ENCODE measurements at places on chromosomes 16 and 17.

DNA sequence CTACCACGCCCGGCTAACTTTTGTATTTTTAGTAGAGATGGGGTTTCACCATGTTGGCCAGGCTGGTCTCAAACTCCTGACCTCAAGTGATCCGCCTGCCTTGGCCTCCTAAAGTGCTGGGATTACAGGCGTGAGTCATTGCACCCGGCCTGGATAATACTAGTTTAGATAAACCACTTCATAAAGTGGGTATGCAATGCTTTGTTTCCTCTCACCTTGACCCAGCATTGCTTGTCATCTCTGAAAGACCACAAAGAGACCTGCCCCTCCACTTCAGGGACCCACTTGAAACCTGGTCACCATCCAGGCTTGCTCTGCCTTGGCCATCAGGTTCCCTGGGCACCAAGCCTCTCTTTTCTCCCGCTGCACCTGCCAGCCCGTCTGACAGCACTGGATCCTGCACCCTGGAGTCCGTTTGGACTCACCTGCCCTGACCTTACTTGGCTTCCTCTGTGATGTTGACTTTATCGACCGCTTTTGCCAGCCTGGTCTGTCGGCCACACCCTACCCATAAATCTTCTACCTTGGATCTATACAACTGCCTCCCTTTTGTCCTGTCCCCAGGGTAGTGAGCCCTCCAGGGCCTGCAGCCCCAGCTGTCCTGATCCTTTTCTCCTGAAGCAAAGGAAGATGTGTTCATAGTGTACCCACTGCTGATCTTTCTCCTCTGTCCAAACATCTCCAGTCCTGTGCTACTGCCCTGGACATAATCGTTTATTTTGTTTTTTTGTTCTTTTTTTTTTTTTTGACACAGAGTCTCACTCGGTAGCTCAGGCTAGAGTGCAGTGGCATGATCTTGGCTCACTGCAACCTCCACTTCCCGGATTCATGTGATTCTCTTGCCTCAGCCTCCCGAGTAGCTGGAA, 12.7 kb upstream of the ZG16 start:
- DNase-seq, result no peak

GRCh38 chr16:59905131-59905530, 1171.0 kb upstream of the GOT2 start:
- no peak for DNase-seq

GRCh38 chr17:50447870-50448595, 20.6 kb downstream of the CHAD start:
- no peak for DNase-seq

GRCh38 chr16:57477531-57478202, 8.6 kb downstream of the DOK4 start:
- no peak for DNase-seq

DNA sequence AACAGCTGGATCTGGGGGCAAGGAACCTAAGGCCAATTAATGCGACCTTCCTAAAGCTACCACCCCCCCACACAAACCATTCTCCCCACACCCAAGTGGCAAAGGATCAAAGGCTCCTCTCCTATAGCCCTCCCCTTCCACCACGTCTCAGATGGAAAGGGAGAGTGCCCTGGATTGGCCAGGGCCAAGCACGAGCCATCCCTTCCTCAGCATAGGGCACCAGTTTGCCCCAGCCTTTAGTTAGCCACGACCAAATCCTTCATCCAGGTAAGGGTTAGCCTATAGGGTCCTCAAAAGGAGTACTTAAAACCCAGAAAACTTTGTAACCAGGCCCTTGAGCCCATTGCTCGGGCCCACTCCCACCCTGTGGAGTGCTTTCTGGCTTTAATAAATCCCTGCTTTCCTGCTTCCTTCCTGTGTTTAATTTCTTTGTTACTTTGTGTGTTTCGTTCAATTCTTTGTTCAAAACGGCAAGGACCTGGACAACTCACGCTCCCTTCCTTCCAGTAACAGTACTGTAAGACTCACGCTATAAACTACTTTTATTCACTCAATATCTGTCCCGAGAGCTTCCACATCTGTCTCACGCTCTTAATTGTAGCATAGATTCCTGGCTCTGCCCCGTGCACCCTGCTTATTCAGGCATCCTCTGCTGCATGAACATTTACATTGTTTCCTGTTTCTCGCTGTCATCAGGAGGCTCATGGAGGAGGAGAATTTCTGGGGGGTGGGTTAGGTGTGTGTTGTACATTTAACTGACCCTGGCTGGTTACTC, 62.3 kb downstream of the TNFRSF13B start:
- DNase-seq, result no peak

DNA sequence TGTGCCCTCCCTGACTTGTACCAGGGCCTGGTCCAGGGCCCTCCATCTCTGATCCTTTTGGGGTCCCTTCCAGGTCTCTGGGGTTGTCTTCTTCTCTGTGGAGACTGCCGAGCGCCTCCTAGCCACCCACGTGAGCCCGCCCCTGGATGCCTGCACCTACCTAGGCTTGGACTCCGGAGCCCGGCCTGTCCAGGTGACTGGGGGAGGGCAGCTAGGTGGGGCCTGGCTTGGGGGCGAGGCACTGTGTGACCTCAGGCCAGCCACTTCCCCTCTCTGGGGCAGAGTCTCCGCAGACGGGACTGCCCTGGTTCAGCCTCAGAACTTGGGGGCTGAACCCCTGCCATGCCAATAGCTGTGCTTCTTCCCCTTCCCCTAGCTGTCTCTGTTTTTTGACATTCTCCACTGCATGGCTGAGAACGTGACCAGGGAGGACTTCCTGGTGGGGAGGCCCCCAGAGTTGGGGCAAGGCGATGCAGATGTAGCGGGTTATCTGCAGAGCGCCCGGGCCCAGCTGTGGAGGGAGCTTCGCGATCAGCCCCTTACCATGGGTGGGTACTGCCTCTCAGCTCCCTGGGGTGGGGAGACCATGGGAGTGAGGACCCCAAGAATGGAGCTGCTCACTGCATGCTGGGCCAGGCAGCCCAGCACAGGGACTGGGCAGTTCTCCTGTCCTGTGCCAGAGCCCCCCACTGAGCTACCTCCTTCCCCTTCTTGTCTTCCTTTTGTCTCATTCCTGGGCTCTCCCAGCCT, 14.6 kb downstream of the FCSK start:
- DNase-seq, result no peak

GRCh38 chr17:78049609-78050008, 78.9 kb downstream of the TMC6 start:
- DNase-seq, result no peak

DNA sequence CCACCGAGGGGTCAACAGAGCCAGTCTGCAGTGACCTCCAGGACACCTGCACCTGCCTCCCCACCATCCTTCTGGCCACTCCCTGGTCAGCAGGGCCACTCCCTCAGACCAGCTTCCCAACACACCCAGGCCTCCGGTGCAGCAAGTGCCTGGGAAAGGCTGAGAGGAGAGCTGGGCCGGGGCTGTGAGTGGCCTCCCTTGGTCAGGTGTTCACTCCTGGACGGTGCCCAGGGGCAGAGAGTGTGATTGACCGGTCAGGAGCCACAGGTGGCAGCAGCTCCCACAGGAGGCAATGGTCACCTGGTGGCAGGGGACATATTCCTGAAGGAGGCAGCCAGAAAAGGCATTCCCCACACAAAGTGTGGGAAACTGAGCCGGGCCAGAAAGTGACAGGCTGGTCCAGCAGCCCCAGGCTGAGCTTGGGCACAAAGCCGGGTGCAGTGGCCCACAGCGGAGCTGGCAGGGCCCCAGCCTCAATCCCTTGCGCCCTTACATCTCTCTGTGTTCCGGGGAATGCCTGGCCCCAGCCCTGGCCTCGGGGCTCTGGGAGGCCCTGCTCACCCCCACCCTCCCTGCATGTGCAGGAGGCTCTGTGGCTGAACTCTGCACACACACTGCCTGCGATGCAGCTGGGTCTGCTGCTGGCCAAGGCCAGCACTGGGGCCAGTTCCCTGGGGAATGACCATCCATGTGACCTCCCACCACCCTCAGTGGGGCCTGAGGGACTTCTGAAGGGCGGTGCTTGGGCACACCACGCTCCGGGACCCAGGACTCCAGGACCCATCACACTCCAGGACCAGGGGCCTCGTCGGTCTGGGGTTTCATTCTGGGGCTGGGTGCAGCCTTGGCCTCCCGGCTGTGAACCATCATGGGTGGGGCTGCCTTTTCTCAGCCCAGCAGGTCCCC, 1.2 kb upstream of the C17orf99 start:
- no peak for DNase-seq

DNA sequence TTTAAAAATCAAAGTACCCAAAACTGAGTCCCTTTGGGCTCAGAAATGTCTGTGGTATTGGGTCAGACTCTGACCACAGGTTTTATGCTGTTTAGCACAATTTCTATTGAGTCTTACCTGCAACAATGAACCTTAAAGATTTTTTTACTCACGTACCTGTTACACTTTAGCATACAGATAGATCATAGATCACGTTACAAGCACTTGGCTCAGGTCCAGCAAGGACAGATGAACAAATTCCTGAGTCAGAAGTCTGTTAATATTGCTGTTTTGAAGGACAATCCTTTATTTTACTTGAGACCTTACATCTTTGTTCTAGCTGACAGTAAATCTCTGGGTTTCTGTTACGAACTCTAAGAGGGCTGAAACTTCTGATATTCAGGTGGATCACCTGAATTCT, 12.8 kb downstream of the SLC7A6OS start:
- DNase-seq, result no peak

GRCh38 chr16:19284207-19284606, 1.3 kb upstream of the CLEC19A start:
- no peak for DNase-seq

- DNase-seq, result no peak
Observed at GRCh38 chr17:13484020-13484419, 117.7 kb downstream of the HS3ST3A1 start.

- DNase-seq, result peak; percentile 68
Observed at GRCh38 chr17:44326861-44327444, 2.3 kb upstream of the SLC25A39 start.

- no peak for DNase-seq
Observed at GRCh38 chr17:57663326-57664070, 81.6 kb downstream of the CCDC182 start.

- DNase-seq, result no peak
Observed at GRCh38 chr17:41547378-41547841, 19.3 kb upstream of the KRT19 start.

Measured in activated naive CD4-positive, alpha-beta T cell (primary cell).